A673 (cell line): ENCODE measurements at places on chromosomes 1 and 21. TPM values are rescaled to one million over a fixed set of nuclear protein-coding genes. Genes with fewer than 3 reads are reported as not detected.

DNA sequence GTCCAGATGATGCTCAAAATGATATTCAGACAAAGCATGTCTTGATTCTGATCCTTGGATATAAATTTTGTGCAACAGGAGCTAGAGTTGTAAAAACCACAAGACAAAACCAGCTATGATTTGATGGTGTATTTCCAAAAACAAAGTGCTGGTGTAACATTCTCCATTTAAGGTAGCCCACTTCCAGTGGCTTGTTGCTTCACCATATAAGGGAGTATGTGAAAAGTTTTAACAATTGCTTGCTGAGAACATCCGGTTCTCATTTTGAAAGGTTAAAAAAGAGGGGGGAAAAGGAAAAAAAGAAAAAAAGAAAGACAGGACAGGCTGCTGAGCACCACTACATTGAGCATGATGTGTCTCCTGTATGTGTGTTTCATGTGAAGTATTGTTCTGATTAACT is 123.6 kb downstream of the MACF1 start:
- H3K27ac ChIP-seq = no peak overlapping the region
- peaks cover 30% of the 10 kb centered on the region for H3K36me3 ChIP-seq

The AQP10 gene
- total RNA-seq = not detected in 2 replicates

The DCST1 gene
- total RNA-seq = not detected in 2 replicates

The AGT gene
- 0.13 TPM in 1 of 2 replicates, not detected in the other for total RNA-seq

The PPM1J gene
- 0.28 and 0.52 TPM in 2 replicates for total RNA-seq

- H3K27ac ChIP-seq = no peak overlapping the region
- no peak overlapping the region for H3K4me3 ChIP-seq
- H3K27me3 ChIP-seq = no peaks in the 10 kb centered on the region
- H3K4me1 ChIP-seq = no peaks in the 10 kb centered on the region
- DNase-seq = no peak
Measured at GRCh38 chr1:31572323-31573104, 3.8 kb upstream of the TINAGL1 start.

DNA sequence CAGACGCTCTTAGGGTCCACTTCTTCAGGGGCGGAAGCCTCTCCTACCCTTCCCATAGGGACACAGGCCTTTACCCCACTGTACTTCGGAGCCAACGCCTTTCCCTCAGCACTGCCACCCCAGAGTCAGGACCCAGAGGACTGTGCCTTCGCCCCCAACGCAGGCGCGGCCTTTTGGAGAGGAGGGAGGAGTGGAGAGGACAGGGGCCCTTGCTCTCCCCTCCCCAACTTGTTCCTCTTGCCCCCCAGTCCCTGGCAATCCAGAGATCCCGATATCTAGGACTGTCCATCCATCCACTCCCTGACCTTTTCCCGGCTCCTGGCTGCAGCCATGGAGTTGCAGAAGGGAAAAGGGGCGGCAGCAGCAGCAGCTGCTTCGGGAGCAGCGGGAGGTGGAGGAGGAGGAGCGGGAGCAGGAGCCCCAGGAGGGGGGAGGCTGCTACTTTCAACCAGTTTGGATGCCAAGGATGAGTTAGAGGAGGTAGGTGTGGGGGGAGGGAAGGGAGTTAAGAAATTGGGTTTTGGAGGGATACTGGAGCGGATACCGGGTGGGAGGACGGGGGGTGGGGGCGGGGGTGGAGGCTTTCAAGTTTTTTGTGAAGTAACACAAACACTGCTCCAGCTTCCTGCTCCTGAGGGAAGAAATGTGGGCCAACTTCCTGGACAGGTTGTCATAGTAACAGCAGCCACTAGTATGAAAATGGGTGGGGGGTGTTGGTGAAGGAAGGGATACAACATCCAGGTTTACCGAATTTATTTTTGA is 636 bp downstream of the INTS3 start:
- no peaks in the 10 kb centered on the region for H3K27me3 ChIP-seq
- H3K27ac ChIP-seq = peak overlapping the region; percentile 96
- H3K4me1 ChIP-seq = peaks cover 7% of the 10 kb centered on the region
- DNase-seq = peak; percentile 57

GRCh38 chr1:100423832-100424337 is 71.6 kb downstream of the CDC14A start:
- no peak for DNase-seq
- H3K27ac ChIP-seq = no peak overlapping the region
- no peaks in the 10 kb centered on the region for H3K4me1 ChIP-seq
- no peaks in the 10 kb centered on the region for H3K27me3 ChIP-seq

- no peak for DNase-seq
- no peak overlapping the region for H3K27ac ChIP-seq
- no peak overlapping the region for H3K4me3 ChIP-seq
Measured at GRCh38 chr1:56571448-56571847, 7.9 kb downstream of the PLPP3 start.

DNA sequence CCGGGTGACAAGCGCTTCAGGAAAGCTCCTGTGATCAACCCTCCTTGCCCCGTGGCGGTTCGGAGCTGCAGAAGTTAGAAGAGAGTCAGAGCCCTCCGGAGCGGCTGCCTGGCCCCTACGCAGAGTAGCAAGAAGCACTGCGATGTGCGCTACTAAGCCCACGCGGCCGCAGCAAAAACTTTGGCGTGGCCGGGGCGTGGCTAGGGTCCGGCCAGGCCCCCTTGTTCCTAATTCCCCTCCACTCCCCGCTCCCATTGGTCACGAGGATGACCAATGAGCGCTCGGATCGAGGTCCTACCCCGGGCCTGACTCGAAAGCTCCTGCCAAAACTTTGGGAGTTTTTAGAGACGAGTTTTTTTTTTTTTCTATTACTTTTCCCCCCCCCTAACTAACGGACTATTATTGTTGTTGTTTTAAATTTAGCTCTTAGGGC is at the start of gene HLX:
TSS of gene HLX (plus strand) at position 368 of the 433 bp plus-strand sequence. CDS start 415 bp downstream, outside the sequence.
- peaks cover 3% of the 10 kb centered on the region for H3K4me1 ChIP-seq
- peak; percentile 75 for DNase-seq
- peaks cover 87% of the 10 kb centered on the region for H3K27me3 ChIP-seq
- H3K4me3 ChIP-seq = peak within 1 kb of the TSS; percentile 52
- no peaks in the 10 kb centered on the region for H3K36me3 ChIP-seq
- no peak within 1 kb of the TSS for H3K27ac ChIP-seq

GRCh38 chr21:44079846-44080245 is 27.4 kb upstream of the PWP2 start:
- peaks cover 68% of the 10 kb centered on the region for H3K36me3 ChIP-seq
- H3K4me3 ChIP-seq = no peak overlapping the region
- no peaks in the 10 kb centered on the region for H3K4me1 ChIP-seq
- no peaks in the 10 kb centered on the region for H3K27me3 ChIP-seq

The C1QTNF12 gene
- total RNA-seq = 2.9 and 4.4 TPM in 2 replicates

The LCE2C gene
- total RNA-seq = not detected in 2 replicates

The URB1 gene
- total RNA-seq = 27.8 and 30.5 TPM in 2 replicates

The OR2L8 gene
- not detected in 2 replicates for total RNA-seq

The ITLN2 gene
- not detected in 2 replicates for total RNA-seq

The PEAR1 gene
- 0.35 and 0.52 TPM in 2 replicates for total RNA-seq

GRCh38 chr1:216830424-216831210 is 107.4 kb upstream of the ESRRG start:
- no peaks in the 10 kb centered on the region for H3K36me3 ChIP-seq
- H3K27me3 ChIP-seq = no peaks in the 10 kb centered on the region
- no peak for DNase-seq
- no peaks in the 10 kb centered on the region for H3K4me1 ChIP-seq

The PKLR gene
- not detected in 2 replicates for total RNA-seq

DNA sequence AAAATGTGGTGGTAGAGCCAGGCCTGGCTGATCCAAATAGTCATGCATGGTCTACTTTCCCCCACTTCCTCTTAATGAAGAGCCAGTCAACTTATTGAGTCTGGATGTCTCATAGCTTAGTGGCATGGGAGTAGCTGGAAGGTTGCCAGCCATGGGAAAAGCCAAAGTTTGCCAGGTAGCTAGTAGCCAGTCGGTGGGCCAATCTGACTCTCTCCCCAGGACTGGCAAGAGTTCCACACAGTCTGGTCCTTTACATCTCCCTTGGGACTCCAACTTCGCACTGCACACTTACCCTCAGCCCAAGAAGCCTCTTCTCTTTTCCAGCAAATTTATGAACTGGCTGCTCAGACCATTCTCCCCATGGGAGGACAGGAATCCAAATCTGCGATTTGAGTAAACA is 8.3 kb downstream of the WARS2 start:
- no peak overlapping the region for H3K4me3 ChIP-seq
- no peaks in the 10 kb centered on the region for H3K27me3 ChIP-seq
- no peaks in the 10 kb centered on the region for H3K36me3 ChIP-seq
- H3K27ac ChIP-seq = no peak overlapping the region
- DNase-seq = no peak

- H3K27me3 ChIP-seq = no peaks in the 10 kb centered on the region
- no peak overlapping the region for H3K27ac ChIP-seq
- no peaks in the 10 kb centered on the region for H3K4me1 ChIP-seq
- DNase-seq = no peak
Measured at GRCh38 chr1:212819726-212820125, 27.7 kb downstream of the SPATA45 start.

The ZNF648 gene
- total RNA-seq = not detected in 2 replicates

The CRYZL1 gene
- total RNA-seq = 46.6 and 55.7 TPM in 2 replicates

The HMCN1 gene
- 134 and 182 TPM in 2 replicates for total RNA-seq

The SMPDL3B gene
- total RNA-seq = 0.61 and 0.62 TPM in 2 replicates

DNA sequence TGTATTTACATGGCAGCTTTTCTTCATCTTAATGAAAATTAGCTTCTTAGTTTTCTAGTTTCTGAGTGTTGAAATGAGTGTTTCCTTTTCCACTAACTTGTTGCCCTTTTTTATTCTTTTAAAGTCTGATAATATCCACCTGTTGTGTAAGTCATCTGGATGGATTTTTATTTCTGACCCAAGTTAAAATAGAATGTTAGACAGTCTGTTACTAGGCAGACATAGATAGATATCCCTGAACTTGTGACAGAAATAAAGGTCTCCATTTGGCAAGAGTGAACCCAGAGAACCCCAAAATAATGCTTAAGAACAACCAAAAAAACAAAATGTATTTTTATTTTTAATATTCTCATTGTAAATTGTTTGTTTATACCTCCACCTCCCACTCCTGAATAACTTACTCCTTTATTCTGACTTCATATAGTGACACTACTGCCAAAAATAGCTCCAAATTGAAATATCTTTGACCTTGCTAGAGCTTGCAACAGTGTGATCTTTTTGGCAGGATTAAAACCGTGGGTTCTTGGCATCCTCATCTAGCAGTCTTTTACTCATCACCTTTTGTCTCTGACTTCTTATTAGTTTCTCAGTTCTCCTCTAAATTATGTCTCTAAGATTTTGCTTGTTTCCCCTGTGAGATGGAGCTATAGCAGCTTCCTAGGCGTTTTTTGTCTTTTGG is 26.9 kb upstream of the SH3D21 start:
- H3K27me3 ChIP-seq = no peaks in the 10 kb centered on the region
- peaks cover 22% of the 10 kb centered on the region for H3K36me3 ChIP-seq
- H3K4me1 ChIP-seq = peaks cover 21% of the 10 kb centered on the region
- no peak overlapping the region for H3K4me3 ChIP-seq

DNA sequence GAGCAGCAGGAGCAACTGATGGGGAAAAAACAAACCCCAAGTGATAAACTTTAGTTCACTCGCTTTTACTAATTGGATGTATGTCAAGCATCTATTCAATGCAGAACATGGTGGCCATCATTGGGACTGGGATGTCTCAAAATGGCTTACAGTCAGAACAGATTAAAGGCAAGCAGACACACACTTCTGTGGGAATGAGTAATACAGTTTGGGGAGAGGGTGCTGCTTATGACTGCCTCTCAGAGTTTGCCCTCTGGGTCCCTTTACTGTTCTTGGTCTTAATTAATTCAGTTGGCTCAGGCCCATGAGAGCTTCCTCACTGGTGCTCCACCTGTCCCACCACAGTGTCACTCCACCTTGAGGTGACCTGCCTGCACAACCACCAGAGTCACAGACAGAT is 119.5 kb downstream of the TBX19 start:
- H3K27ac ChIP-seq = no peak overlapping the region
- no peak overlapping the region for H3K4me3 ChIP-seq
- H3K4me1 ChIP-seq = no peaks in the 10 kb centered on the region
- H3K27me3 ChIP-seq = peaks cover 5% of the 10 kb centered on the region
- H3K36me3 ChIP-seq = no peaks in the 10 kb centered on the region
